Fibroblast of skin of right biceps (primary cell): ENCODE measurements at places on chromosomes 6 and 20.

DNA sequence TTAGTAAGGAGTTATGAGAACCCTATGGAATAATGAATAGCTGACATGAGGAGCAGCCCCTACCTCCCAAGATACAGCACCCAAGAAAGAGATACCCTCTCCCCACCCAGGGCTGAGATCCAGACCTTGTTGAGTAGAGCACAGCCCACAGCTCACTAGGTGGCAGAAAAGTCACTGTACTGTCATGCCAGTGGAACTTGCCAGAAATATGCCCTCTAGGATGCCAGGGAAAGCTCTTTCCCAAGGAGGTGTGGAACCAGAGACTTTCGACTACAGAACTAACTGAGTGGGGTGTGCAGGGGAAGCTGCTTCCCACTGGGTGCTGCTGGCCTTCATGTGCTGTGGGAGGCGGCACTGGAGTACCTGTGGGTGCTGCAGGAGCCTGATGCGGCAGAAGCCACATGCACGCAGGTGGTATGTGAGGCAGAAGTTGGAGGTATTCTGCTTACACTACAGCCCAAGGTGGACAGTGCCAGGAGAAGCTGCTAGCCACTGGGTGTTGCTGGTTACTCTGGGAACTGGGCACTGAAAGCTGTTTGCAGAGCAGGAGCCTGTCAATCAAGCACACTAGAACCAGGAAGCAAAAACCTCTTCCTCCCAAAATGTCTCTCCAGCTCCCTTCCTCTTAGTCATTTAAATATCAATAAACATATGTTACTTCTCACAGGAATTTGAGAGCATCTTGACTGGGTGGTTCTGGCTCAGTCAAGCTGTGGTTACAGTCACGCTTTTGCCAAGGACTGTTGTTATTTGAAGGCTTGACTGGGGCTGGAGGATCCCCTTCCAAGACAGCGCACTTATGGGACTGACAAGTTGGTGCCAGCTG lies 17.8 kb downstream of the ARMC12 start:
- peak; percentile 14 for DNase-seq

- DNase-seq: no peak
Measured at GRCh38 chr6:3287308-3287707, 28.6 kb downstream of the PSMG4 start.

DNA sequence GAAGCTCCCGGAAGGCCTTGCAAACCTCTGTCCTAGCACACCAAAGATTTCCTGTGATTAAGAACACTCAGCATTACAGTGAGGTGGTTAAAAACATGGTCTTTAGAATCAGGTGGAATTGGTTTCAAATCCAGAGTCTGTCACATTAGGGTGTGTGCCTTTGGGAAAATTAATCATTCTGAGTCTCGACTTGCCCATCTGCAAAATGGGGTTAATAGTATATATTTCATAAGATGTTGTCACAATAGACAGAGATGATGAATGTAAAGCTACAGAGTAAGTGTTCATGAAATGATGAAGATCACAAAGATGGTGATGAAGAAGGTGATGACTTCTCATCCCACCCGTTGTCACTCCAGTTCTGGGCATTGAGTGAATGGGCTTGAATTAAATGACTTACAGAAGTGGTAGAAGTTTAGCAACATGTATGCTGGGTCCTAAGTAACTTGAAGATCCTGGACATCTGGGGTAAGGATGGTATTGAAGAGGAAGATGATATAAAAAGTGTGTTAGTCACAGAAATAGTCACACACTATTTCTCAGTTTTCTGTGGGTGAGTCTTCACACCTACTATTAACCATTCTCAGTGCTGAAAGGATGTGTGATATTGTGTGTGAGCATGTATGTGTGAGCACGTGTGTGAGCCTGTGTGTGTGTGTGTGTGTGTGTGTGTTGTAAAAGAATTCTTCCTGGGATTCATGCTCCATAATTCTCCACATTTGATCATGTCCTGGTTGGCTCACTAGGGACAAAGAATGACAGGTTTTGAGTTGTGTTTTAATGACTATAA lies 28.0 kb upstream of the NEDD9 start:
- DNase-seq: no peak

DNA sequence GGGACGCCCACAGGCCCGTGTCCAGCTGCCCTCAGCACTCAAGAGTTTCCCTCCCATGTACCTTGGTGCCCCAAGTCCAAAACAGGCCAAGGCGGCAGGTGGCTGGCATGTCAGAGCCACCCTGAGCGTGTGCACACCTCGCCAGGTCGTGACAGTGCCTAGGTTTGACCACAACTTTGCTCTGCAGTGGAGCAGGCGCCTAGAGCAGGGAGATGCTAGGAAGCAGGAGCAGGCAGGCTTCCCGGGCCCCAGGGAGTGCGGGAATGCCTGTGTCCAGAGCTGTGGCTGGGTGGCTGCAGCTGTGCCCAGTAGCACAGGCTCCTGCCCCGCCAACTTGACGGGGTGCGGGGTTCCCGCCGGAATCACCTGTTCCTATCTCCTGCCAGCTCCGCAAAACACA lies 380.8 kb upstream of the IMPG1 start:
- no peak for DNase-seq

DNA sequence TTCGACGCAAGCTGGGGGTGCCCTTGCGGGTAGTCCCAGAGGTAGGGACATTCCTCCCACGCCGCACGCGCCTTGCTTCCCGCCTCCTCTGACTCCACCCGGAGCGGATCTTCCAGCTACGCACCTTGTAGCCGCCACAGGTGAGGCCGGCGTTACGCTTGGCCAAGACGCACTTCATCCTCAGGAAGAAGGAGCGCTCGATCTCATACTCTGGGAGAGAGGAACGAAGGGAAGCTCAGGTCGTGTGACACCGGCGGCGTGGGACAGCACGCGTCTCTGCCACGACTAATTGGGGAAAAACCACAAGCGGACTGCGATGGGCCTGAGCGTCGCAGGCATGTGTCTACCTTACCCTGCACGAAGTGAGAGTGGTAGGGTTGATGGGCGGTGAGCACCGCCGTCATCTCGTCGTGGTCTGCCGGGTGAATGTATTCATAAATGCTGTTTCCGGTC lies 15.5 kb downstream of the SIM1 start:
- no peak for DNase-seq

DNA sequence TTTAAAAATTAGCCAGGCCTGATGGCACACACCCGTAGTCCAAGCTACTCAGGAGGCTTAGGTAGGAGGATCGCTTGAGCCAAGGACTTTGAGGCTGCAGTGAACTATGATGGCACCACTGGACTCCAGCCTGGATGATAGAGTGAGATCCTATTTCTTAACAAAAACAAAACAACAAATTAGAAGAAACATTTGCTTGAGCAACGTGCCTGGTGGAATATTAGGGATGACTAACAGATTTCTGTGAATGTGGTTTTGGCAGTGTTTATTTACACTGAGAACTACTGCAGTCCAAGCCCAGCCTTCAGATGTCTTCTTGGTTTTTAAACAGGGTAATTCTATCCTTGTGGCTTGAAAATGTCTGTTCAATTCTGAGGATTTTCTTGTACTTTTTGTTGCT lies 9.2 kb downstream of the PPP1R3G start:
- peak; percentile 90 for DNase-seq

- DNase-seq: peak; percentile 4
Measured at GRCh38 chr6:158963020-158963808, 36.8 kb downstream of the RSPH3 start.

DNA sequence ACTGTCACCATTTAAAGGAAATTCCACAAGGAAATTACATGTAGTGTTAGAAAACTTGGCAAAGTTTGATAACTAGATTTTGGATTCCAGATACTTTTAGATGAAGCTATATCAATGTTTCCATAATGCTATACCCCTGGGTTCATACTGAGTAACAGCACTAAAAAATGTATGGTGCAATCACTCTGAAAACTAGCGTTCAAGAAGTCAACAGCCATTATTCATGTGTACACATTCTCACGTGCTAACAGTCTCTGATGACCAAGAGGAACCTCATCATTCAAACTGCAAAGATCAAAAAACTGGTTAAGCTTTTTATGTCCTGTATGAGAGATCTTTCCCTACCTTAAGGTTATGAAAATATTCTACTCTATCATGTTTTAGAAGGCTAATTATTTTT lies 197.6 kb downstream of the GMDS start:
- peak; percentile 43 for DNase-seq

- peak; percentile 30 for DNase-seq
Measured at GRCh38 chr6:23659125-23659524, 466.9 kb upstream of the NRSN1 start.

GRCh38 chr6:131431718-131432117 lies 141.3 kb upstream of the ARG1 start:
- no peak for DNase-seq
